ENCODE measurements at places on chromosomes 6 and 20. TPM values are rescaled to one million over a fixed set of nuclear protein-coding genes. Genes with fewer than 3 reads are reported as not detected.

Gene PIGU
- total RNA-seq, result 44.3 TPM

Gene GSTA2
- 10.7 TPM for total RNA-seq

Gene LY86
- total RNA-seq, result not detected

Gene CCN6
- not detected for total RNA-seq

DNA sequence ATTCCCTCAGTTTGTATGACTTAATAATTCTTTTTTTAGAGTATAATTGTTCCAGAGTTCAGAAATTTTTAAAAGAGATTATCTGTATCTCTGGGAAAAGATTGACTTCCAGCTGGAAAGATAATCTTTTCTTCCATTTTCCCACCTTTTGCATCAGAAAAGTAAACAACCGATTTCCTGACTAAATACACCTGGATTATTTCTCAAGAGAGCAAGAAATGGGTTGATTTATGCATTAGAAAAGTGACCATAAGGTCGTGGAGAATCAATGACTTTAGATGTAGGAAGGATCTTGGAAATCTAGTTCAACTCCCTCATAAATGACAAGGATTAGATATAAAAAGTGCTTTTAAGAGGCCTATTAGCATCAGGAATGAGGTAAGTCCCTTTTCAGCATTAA is 79.9 kb downstream of the SGK1 start:
- H3K4me3 ChIP-seq, result no peak overlapping the region
- DNase-seq, result no peak
- peaks cover 8% of the 10 kb centered on the region for H3K4me1 ChIP-seq
- H3K27ac ChIP-seq, result no peak overlapping the region
- no peaks in the 10 kb centered on the region for H3K27me3 ChIP-seq

- H3K27ac ChIP-seq, result no peak overlapping the region
- no peak for DNase-seq
- H3K27me3 ChIP-seq, result peaks cover 29% of the 10 kb centered on the region
- H3K36me3 ChIP-seq, result no peaks in the 10 kb centered on the region
Observed at GRCh38 chr20:1537731-1538058, 19.8 kb downstream of the SIRPD start.

GRCh38 chr6:87378947-87379346 is 28.8 kb upstream of the CFAP206 start:
- no peak for DNase-seq
- no peaks in the 10 kb centered on the region for H3K27me3 ChIP-seq
- H3K36me3 ChIP-seq, result peaks cover 1% of the 10 kb centered on the region
- no peak overlapping the region for H3K27ac ChIP-seq

GRCh38 chr6:28981833-28982475 is 23.2 kb downstream of the ZNF311 start:
- peaks cover 3% of the 10 kb centered on the region for H3K36me3 ChIP-seq
- DNase-seq, result peak; percentile 62
- peaks cover 3% of the 10 kb centered on the region for H3K27me3 ChIP-seq

DNA sequence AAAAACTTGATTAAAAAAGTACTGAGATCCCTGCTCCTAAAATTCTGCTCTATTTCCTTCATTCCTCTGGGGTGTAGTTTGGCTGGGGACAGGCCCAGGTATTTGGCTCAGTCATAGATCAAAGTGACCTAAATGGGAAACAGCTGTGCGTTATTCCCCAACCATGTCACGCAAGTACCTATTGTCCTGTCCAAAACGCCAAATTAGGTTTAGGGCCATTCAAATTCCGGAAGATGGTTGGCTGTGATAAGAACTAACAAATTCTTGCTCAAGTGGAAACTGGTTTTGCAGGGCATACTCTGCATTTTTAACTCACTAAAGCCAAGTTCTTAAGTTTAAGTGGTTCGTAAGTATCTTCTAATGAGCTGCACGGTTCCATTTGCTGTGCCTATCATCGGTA is 147.6 kb upstream of the TMEM170B start:
- H3K4me3 ChIP-seq, result no peak overlapping the region
- peaks cover 28% of the 10 kb centered on the region for H3K27me3 ChIP-seq
- H3K27ac ChIP-seq, result peak overlapping the region; percentile 86

GRCh38 chr6:31317036-31317435 is 39.9 kb downstream of the HLA-B start:
- H3K27ac ChIP-seq, result no peak overlapping the region
- H3K4me3 ChIP-seq, result no peak overlapping the region
- H3K36me3 ChIP-seq, result no peaks in the 10 kb centered on the region
- no peaks in the 10 kb centered on the region for H3K4me1 ChIP-seq
- H3K27me3 ChIP-seq, result peaks cover 15% of the 10 kb centered on the region

Data from progenitor cell of endocrine pancreas (in vitro differentiated cells).